MG63 (cell line): ENCODE measurements at places on chromosomes 3 and 15. TPM values are rescaled to one million over a fixed set of nuclear protein-coding genes. Genes with fewer than 3 reads are reported as not detected.

GRCh38 chr3:3288255-3288654 lies 108.8 kb upstream of the CRBN start:
- DNase-seq: no peak

DNA sequence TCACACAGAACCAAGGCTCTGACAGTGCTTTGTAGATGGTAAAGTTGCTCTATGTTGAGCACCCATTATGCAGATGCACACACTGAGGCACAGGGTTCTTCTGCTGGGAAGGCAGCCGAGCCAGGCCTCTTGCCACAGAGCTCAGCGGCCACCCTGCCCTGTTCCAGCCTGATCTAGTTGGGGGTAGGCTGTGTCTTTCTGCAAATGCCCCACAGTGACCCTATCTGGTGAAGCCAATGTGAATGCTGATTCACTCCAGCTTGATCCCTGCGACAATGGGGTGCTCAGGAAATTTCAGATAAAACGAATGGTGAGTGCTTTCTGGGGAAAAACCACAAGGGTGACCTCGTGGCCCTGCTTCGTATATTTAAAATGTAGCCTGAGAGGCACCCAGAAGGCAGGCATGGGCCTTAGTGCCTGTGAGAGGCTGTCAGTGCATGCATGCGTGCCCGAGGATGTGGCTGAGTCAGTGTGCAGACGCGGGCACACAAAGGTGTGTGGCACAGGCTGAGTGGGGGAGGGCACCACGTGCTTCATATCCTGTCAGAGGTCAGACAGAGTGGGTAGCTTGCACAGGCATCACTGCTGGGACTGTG lies 85.7 kb downstream of the ATP2B2 start:
- DNase-seq: no peak

DNA sequence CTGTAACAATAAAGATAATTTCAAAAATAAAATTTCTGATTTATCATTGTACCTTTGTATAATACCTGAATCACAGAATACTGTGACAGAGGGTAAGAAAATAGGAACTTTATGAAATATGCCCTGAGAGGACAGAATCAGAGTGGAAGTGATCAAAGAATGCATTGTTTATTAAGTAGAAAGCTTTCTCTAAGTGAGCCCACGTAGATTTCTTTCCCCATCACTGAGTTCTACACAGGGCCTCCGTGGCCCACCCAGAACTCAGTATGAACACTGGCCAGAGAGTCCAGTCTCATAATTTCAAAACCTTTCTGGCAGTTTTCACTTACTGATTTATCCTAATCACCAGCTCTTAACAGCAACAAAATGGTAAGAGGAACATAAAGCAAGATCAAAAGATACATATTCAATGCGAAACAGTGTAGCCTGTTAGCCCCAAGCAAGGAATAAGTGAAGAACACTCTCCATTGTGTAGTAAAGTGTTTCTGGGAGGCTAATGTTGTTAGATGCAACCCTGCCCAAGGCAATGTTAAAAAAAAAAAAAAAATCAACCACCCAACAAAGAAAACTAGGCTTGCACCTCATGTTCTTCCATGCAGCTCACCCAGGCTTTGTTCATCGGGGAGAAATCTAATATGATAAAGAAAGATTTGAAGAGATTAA lies 341.3 kb downstream of the LSAMP start:
- DNase-seq: no peak

Gene SKOR1
- total RNA-seq: not detected in 2 replicates

Gene PRICKLE2
- 0.40 TPM in 1 of 2 replicates, not detected in the other for total RNA-seq
